Fibroblast of villous mesenchyme (primary cell): ENCODE measurements at places on chromosomes 3 and 15. TPM values are rescaled to one million over a fixed set of nuclear protein-coding genes. Genes with fewer than 3 reads are reported as not detected.

The CLSTN2 gene
- total RNA-seq, result 5.8 and 7.3 TPM in 2 replicates

The ACOX2 gene
- 12.1 and 13.9 TPM in 2 replicates for total RNA-seq

The NR1I2 gene
- under 0.01 TPM in 2 replicates for total RNA-seq

The FANCD2OS gene
- total RNA-seq, result not detected in 2 replicates

The ARHGEF26 gene
- 1.6 and 1.7 TPM in 2 replicates for total RNA-seq

The TM4SF4 gene
- under 0.01 TPM in 1 of 2 replicates, not detected in the other for total RNA-seq

The PTX3 gene
- total RNA-seq, result 22.5 and 47.0 TPM in 2 replicates

The SH2D7 gene
- total RNA-seq, result not detected in 2 replicates

The CHP1 gene
- total RNA-seq, result 87.9 and 111 TPM in 2 replicates

The SUCNR1 gene
- total RNA-seq, result 0.32 and 0.43 TPM in 2 replicates

The GRAMD1C gene
- 2.2 and 2.3 TPM in 2 replicates for total RNA-seq

The CDHR4 gene
- total RNA-seq, result not detected in 2 replicates

The SLC12A1 gene
- not detected in 2 replicates for total RNA-seq

The CFAP92 gene
- total RNA-seq, result under 0.01 TPM in 1 of 2 replicates, not detected in the other

The POLQ gene
- 6.4 and 6.9 TPM in 2 replicates for total RNA-seq

The NEIL1 gene
- 3.2 and 4.3 TPM in 2 replicates for total RNA-seq

The MKRN2 gene
- 41.9 and 42.7 TPM in 2 replicates for total RNA-seq

The IL17RC gene
- total RNA-seq, result 32.8 and 42.8 TPM in 2 replicates

The NANOGP8 gene
- 0.32 TPM in 1 of 2 replicates, not detected in the other for total RNA-seq

The TARS3 gene
- total RNA-seq, result 13.8 and 13.9 TPM in 2 replicates

The GOLGA8O gene
- 0.43 and 0.64 TPM in 2 replicates for total RNA-seq

The SLC24A5 gene
- total RNA-seq, result not detected in 2 replicates

The OR5H14 gene
- total RNA-seq, result not detected in 2 replicates

The SLC2A2 gene
- total RNA-seq, result under 0.01 TPM in 1 of 2 replicates, not detected in the other

The CYP1A1 gene
- total RNA-seq, result not detected in 2 replicates

The GOLGA8J gene
- total RNA-seq, result not detected in 2 replicates

The CCDC13 gene
- 0.43 and 0.64 TPM in 2 replicates for total RNA-seq

The SPINK8 gene
- total RNA-seq, result not detected in 2 replicates

The CD86 gene
- not detected in 2 replicates for total RNA-seq

The NEK10 gene
- 1.9 and 6.9 TPM in 2 replicates for total RNA-seq
